ENCODE measurements at places on chromosomes 11 and 22.
A peak's percentile ranks its signal among the peaks of the same experiment; 100 is the strongest.

- no peak for DNase-seq
Observed at GRCh38 chr11:118106789-118107335, 20.1 kb upstream of the SMIM35 start.

GRCh38 chr22:26215736-26216135, 46.5 kb downstream of the SEZ6L start:
- DNase-seq: peak; percentile 70

- DNase-seq: no peak
Observed at GRCh38 chr11:6931146-6931713, 5.0 kb downstream of the ZNF215 start.

DNA sequence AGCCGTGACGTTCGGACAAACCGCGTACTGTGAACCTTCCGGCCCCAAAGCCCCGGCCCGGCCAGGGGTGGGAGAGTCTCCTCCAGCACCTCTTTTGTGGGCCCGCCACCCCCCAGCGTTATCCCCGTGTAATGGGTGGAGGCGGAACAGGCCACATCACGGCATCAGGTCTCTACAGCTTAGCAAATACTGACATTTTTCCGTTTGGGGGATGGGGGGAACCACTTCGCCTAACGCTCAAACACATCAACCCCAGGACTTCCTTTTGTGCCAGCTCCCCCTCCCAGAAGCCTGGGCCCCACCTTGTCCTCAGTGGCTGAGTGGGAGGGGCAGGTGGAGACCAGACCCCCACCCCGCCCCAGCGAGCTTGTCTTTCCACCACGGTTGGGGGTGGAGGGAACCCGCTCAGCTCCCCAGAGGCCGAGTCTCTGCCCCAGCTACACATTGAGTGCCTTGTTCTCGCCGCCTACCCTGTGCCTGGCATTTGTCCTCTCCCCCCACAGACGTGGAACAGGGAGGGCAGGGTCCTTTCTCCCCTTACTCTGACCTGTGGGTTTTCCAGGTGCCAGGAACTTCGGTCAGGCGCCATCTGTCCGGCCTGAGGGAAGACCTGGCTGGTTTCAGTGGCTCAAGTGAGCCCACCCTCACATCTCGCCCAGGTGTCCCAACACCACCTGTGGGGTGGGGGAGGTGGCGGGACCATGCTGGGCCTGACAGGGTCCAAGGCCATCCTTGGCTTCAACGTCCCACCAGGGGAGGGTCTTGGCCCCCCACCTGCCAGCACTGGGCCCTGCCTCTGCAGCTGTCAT, 29.6 kb downstream of the SBF1 start:
- DNase-seq: no peak

DNA sequence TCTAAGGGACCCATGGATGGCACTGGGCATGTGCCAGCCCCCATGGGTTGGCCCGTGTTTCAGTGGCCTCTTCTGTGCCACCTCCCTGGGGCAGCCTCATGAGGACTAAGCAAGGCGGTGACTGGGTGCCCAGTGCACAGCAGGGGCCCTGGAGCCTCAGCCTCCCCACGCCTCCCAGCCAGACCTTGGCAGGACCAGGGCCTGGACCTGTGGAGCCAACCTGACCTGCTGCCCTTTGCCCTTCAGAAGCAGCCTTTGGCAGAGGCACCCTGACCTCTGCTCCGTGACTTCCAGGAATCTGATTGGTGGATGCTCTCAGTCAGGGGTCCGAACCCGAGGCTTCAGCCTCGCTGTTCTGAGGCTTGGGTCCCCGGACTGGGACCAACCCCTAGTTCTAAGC, 24.8 kb upstream of the TAB1 start:
- no peak for DNase-seq

DNA sequence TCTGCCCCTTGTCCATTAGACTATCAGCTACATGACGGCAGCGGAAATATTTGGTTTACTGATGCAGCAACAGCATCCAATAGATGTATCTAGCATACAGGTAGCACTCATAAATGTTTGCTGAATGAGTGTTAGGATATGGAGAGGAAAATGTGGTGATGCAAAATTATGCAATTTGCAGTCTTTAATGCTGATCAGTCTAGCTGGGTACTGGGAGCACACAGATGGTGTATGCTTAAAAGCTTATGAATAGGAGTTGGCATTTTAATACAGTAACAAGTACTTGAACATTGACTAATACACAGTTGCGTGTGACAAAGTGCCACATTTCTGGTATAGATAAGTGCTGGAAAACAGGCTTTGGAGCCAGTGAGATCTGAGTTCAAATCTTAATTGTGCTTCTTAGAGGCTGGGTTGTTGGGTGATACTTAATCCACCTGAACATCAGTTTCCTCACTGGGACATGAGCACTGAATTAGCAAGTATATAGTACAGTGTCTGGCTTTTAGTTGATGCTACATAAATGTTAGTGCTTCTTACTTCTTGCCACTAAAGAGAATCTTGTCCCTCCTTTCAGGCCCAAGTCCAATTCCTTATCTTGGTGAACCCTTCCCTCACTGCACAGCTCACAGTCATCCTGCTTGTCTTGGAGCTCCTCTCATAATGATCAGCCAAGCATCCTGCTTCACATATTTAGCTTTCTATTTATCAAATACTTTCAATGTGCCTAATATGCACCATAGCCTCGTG, 99.6 kb downstream of the TIMP3 start:
- DNase-seq: no peak

DNA sequence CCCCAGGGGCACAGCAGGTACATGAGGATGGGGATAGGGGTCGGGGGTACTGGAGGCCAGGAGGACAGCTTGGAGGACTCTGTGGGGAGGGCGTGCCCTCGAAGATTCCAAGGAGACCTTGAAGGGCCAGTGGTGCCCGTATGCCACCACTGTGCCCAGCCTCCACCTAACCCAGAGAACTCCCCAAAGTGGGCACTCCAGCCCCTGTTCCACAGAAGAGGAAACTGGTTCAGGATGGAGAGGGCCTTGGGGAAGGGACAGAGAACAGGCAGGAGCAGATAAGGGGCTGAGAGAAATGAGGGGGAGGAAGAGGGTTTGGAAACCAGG, 2.2 kb upstream of the PHLDA2 start:
- DNase-seq: no peak

GRCh38 chr11:116173941-116174911, 598.6 kb downstream of the BUD13 start:
- DNase-seq: no peak

GRCh38 chr22:49025791-49026493, 801.7 kb downstream of the BRD1 start:
- DNase-seq: no peak

- peak; percentile 84 for DNase-seq
Observed at GRCh38 chr11:69637941-69638871, 2.8 kb upstream of the CCND1 start.

- DNase-seq: no peak
Observed at GRCh38 chr11:77031599-77031998, 2.6 kb upstream of the B3GNT6 start.

DNA sequence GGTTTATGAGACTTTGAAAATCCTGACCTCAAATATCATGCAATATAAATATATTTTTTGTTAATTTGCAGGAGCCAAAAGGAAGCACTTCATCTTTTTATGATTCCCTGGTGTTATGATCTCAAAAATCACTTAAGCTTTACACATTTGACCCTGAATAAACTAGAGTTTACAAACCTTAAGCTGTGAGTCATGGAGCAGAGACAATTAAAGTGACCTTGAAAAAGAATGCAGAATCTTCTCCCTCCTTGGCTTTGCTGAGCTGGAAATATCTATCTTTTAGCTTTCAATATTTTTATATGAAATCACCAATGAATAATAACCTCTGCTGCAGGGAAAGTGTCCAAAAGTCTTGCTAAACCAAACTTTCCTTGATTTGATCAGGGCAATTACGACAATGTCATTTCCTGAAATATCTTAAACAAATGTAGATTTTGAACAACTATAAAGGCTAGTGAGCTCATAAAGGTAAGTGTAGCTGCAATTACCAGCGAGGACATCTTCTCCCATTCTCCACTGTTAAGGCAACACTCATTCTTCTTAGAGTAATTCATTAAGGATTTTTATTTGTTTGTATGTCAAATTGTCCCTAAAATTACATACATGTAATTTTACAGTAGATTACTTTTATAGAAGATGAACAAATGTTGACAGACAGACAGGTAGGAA, 747.0 kb upstream of the LUZP2 start:
- DNase-seq: no peak

DNA sequence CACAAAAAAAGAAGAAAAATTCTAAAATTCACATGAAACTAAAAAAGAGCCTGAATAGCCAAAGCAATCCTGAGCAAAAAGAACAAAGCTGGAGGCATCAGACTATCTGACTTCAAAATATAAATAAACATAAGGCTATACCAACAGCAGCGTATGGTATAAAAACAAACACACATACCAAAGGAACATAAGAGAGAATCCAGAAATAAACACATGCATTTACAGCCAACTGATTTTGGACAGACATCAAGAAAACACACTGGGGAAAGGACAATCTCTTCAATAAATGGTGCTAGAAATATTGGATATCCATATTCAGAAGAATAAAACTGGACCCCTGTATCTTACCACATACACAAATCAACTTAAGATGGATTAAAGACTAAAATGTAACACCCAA, 2.8 kb upstream of the MTMR2 start:
- DNase-seq: no peak

GRCh38 chr11:125872138-125872491, 15.4 kb upstream of the HYLS1 start:
- DNase-seq: no peak

GRCh38 chr22:22753526-22754267, 109.3 kb downstream of the GGTLC2 start:
- peak; percentile 40 for DNase-seq

DNA sequence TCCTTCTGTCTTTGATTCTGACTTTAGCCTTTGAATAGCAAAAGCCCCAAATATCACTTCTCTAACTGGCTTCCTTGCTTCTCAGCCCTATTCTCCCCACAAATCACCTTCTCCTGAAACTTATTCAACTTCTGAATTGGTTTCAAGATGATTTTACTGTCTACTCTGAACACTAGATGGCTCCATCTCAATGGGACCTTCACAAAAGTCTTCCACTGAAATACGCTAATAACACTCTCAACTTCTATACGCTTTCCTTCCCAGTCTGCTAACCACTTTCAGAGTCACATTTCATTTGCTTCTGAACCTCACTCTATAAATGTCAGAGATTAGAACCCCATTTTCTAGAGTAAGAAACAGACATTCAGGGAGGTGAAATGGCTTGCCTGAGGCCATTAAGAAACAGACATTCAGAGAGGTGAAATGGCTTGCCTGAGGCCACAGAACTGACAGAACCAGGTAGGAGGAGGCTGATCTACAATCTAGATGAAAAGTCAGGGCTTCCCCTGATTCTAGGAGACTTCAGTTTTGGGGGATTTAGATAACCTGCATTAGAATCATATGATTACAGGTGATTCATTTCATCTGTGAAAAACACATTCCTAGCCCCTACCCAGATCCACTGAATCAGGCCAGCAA, 20.6 kb downstream of the MORC2 start:
- DNase-seq: no peak

- no peak for DNase-seq
Observed at GRCh38 chr22:22786301-22787115, 101.1 kb upstream of the IGLL5 start.

DNA sequence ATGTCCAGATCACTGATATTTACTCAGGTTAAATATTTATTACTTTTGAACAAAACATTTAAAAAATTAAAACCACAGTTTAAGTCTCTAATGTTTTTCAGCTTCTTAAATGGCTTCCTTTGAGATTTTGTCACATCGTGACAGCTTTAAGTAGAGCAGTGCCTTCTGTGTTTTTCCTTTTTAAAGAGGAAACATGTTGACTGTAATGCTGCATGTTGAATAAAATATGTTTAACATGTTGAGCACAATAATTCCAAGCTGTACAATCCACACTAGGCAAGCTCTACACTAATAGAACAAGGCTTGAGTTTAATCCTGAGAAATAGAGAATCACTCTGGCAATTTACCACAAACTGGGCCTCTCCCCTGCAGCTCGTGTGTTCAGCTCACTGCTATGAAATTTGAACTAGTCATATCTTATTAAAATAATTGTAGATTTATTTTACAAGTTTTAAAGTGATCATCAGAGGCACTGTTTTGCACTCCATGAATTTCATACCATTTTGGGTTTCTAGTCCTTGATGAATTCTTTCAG, 368.3 kb downstream of the SOX6 start:
- no peak for DNase-seq

- DNase-seq: no peak
Observed at GRCh38 chr22:30561402-30562189, 12.9 kb downstream of the GAL3ST1 start.

DNA sequence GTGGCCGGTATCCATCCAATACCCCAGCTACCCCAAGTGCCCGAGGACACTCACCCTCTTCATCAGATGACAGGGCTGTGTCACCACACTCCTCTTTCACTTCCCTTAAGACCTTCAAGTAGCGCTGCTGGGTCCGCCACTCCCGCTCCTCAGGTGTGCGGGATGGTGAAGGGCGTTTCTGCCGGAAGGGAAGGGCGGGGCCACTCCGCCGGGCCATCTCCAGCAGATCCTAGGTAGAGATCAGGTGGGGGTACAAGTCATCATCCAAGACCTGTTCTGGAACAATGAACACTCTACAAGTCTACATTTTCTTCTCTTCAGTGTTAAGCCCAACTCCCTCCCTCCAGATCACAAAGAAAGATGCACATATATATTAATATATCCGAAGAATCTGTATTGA, 10.0 kb downstream of the NFRKB start:
- DNase-seq: no peak

GRCh38 chr11:120973501-120973900, 50.4 kb upstream of the TBCEL start:
- no peak for DNase-seq

GRCh38 chr11:117950993-117951961, 22.1 kb upstream of the TMPRSS13 start:
- DNase-seq: no peak

GRCh38 chr22:44193535-44193891, 12.8 kb downstream of the PARVG start:
- no peak for DNase-seq

- no peak for DNase-seq
Observed at GRCh38 chr11:17864478-17864941, 129.9 kb downstream of the KCNC1 start.

DNA sequence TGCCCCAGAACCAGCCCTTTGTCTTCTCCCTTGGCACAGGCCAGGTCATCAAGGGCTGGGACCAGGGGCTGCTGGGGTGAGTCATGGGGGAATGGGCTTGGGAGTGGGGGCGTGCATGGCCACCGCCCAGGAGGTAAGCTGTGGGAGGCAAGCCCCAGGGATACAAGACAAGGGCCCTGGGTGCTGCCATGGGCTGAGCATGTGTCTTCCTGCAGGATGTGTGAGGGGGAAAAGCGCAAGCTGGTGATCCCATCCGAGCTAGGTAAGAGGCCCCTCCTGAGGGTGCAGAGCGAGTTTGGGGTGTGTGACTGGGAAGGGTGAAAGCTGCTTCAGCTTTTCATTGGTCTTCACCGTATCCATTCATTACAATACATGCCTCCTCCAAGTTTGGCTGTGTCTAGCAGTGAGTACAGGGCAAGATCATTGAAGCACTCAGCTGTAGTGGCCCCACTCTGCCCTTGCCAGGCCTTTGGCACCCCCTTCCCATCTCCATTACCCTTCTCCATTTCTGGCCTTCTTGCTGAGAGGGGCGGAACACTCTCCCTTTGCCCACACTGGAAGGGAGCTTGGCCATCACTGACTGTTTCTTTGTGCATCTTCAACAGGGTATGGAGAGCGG, 2.5 kb downstream of the FKBP2 start:
- no peak for DNase-seq

GRCh38 chr22:49569286-49570031, 258.2 kb downstream of the BRD1 start:
- DNase-seq: no peak

- no peak for DNase-seq
Observed at GRCh38 chr22:23688571-23688970, 2.2 kb upstream of the RGL4 start.

Measured in SK-N-DZ (cell line).